NCI-H510A treated with DMSO at 0.1 percent for 48 hours (cell line): ENCODE measurements at places on chromosomes 5 and 9.

GRCh38 chr9:3732077-3733038 is 206.6 kb upstream of the RFX3 start:
- DNase-seq = peak; percentile 57

- no peak for DNase-seq
Measured at GRCh38 chr9:37954581-37954981, 50.7 kb upstream of the SLC25A51 start.

- peak; percentile 58 for DNase-seq
Measured at GRCh38 chr9:122099271-122099869, 6.3 kb upstream of the TTLL11 start.

GRCh38 chr5:80191991-80192398 is 63.9 kb downstream of the SERINC5 start:
- no peak for DNase-seq

DNA sequence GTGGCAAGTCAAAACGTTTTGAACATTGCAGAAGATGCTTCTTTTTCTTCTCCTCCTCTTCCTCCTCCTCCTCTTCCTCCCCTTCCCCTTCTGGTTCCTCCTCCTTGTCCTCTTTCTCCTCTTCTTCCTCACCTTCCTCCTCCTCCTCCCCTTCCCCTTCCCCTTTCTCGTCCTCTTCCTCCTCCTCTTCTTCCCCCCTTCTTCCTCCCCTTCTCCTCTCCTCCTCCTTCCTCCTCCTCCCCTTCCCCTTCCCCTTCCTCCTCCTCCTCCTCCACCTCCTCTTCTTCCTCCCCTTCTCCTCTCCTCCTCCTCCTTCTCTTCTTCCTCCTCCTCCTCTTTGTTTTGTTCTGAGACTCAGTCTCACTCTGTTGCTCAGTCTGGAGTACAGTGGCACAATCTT is 167.0 kb upstream of the SV2C start:
- DNase-seq = no peak

DNA sequence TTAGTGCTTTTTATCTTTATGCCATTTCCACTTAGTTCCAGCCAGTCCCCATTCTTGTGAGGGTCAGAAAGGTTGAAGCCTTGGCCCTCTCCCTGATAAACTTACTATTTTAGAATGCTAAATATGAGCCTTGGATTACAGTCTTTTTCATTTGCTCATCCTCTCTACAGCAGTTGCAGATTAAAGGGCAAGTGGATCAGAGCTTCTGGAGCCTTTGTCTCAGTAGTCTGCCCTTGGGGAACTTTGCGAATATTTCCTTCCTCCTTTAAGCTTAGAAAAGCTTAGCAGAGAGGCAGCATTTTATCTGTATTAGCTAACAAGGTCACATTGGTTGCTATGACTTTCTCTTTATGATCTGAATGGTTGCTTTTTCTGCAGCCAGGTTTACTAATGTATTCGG is 11.5 kb downstream of the FSD1L start:
- no peak for DNase-seq

GRCh38 chr9:117462861-117463260 is 48.0 kb upstream of the ASTN2 start:
- no peak for DNase-seq

GRCh38 chr5:143426437-143426991 is 23.0 kb upstream of the NR3C1 start:
- no peak for DNase-seq

DNA sequence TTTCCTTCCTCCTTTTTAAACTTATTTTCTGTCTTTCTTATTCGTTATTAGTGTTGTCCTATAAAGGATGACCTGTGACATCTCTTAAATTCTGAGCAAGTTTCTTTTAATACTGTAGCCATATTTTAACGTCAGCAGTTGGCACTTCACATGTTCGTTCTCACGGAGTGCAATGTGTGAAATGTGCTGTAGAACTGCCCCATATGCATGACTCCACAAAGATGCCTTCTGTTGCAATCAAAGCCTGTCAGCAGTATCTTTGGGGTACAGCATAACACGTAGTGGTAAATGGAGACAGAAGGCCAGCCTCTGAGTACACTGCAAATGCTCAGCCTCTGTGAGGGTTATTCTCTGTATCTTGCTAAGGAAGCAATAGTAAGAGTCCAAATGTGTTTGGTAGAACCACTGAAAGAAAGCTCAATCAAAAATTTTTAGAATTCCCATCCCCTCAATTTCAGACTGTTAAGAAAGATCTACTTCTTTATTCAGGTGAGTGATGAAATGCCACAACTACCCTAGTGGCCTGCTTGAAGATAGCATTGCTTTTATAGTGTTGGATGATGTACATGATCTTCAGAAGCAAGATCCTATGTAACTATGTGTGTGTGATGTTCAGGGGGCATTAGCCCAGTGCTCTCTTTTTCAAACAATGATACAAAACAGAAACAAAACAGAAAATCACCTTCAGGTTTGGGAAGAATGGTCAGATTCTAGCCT is 277.7 kb downstream of the TMEM167A start:
- DNase-seq = no peak

- no peak for DNase-seq
Measured at GRCh38 chr5:138523406-138523805, 19.6 kb downstream of the ETF1 start.

- no peak for DNase-seq
Measured at GRCh38 chr9:78207901-78208300, 28.0 kb upstream of the CEP78 start.

GRCh38 chr5:157610990-157611389 is 35.4 kb upstream of the ADAM19 start:
- no peak for DNase-seq

GRCh38 chr5:57761513-57761912 is 278.9 kb upstream of the ACTBL2 start:
- no peak for DNase-seq

GRCh38 chr5:123438244-123438643 is 15.0 kb upstream of the CEP120 start:
- DNase-seq = no peak

GRCh38 chr5:179823937-179824744 is 3.4 kb downstream of the SQSTM1 start:
- DNase-seq = no peak

DNA sequence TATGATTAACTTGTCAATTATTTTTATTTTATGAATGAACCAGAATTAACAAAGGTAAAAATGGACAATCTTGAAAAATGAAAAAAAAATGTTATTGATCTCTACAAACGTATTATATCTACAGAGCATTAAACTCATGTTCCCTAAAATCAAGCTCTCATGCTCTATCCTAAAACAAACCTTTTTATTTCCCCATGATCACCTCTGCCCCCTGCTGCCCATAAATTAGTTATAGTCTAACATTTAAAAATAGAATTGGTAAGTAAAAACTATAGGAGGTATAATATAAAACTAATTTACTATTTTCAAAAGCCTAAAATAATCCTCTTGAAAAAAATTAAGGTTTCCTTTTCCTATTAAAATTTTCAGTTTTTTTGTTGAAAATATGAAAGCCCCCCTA is 168.0 kb upstream of the POU5F2 start:
- DNase-seq = no peak

DNA sequence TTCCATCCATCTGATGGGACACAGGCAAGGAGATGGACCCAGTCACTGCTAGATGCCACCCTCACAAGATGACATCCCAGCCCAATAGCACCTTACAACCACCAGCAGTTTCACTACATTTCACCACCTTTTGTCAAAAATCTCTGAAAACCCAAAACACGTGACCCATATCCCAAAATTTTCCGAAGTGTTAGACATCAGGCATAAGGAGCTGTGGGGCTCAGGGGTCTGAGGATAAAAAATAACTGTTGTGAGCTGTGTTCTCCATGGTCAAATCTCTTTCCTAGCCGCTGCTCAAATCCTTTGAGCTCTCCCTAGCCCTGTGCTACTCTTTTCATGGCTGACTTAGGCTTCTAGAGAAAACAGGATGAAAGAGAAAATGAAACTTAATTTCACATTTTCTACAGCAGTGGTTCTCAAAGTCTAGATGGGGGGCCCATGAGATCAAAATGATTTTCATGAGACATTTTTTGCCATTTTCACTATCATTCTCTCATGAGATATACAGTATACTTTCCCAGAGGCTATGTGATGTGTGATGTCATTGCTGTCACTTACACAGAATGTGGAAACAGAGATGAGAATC is 40.7 kb downstream of the TIMD4 start:
- DNase-seq = no peak

DNA sequence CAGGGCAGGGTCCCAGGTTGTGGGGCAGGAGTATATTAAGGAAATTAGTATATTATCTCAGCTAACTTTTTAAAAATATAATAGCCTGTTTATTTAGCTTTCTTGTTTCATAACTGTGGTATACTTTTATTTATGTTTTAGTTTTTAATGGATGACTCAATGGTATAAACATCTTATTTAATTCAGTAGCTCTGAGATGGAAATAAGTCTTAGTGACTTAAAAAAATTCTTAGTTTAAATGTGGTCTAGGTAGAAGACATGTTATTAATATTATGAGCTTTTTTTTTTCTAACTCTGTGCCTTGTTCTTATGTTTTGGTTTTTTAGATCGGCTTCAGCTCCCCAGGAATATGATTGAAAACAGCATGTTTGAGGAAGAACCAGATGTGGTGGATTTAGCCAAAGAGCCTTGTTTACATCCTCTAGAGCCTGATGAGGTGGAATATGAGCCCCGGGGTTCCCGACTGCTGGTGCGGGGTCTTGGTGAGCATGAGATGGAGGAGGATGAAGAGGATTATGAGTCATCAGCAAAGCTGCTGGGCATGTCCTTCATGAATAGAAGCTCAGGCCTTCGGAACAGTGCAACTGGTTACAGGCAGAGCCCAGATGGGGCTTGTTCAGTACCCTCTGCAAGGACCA is 43.1 kb downstream of the LNPEP start:
- DNase-seq = no peak

- no peak for DNase-seq
Measured at GRCh38 chr5:157292599-157292998, 26.7 kb downstream of the CYFIP2 start.

DNA sequence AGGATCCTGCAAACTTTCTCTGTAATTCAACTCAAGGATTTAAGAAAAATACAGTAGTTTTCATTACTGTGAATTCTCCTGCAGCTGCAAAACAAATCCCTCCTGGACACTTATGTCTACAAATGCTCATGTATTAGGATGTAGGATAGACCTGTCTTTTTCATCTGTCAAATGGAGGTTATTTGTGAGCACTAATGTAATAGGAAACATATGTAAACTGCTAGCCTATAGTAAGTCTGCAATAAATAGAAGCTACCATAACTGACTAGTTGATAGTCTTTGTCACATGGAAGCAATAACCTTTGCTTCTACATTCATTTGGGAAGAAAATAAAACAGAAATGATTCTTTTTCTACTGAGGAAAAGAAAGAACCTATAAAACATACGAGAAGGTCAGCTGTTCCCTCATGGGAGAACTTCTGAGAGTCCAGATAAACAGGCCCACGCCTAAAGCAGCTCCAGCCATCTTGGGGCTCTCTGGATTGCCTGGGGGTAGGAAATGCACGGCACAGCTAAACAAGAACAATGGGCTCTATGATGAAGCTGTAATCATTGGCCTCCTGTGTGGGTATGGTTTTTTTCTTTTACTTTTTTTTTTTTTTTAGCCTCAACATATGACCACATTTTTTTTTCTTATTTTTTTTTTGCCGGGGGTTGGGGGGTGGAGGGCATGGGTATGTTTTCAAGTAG is 6.2 kb downstream of the KCNV2 start:
- no peak for DNase-seq

DNA sequence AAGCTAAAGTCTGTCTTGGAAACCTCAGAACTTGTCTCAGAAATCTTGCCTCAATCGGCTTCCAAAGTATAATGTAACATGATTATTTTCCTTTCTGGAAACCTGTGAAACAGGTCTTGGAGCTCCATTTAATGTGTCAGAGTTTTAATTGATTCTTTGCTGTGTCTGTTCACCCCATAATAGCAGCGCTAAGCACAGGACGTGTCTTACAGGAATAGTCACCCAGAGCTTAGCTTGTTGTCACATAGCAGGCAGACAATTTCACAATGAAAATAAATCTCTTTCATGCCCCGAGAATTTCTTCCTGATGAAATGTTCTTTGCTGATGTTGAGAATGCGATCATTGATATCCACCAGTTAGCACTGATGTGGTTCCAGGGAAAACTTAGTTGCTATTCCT is 40.2 kb upstream of the PTPN3 start:
- no peak for DNase-seq

GRCh38 chr5:151018846-151019245 is 1.5 kb upstream of the GPX3 start:
- no peak for DNase-seq

DNA sequence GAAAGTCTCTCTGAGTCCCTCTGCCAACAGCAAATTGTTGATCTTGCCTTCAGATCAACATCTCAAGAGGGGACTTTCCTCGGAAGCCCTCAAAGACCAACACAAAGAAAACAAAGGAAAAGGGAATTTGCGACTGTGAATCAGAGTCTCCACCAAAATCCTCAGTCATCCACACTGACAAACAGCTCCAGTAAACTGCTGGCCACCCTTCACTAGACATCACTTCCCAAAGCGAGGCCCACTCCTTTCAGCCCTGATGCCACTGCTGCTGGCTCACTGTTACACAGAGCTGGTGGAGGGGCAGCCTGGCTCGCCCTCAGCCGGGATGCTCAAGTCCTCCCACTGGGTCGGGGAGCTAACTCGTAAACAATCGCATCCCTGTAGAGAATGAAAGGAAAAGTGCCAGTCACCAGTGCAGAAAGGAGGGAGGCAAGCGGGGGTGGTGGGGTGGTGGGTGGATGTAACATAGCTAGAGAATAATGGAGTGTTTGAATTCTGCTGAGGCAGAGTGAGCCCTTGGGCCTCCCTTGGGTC is 1.3 kb downstream of the FGF1 start:
- DNase-seq = no peak

DNA sequence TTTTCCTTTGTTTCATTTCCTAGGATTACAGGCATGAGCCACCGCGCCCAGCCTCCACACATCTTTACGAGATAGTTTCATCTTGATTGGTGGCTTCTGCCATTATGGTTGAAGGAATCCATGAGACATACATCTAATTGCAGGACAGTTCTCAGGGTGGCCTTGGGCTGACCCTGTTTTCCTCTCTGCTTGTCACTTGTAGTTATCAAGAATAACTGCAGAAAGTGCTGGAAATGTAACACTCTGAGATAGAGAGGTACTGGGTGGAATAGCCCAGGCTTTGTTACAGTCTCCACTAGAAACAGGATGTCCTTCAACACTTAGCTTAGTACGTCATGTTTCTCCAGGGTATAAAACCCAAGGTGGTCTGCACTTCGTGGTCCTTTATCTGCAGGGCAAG is 10.7 kb downstream of the UGT3A2 start:
- no peak for DNase-seq

- DNase-seq = no peak
Measured at GRCh38 chr5:51902512-51902911, 519.3 kb downstream of the ISL1 start.

GRCh38 chr5:533243-533954 is 9.2 kb upstream of the SLC9A3 start:
- DNase-seq = no peak

DNA sequence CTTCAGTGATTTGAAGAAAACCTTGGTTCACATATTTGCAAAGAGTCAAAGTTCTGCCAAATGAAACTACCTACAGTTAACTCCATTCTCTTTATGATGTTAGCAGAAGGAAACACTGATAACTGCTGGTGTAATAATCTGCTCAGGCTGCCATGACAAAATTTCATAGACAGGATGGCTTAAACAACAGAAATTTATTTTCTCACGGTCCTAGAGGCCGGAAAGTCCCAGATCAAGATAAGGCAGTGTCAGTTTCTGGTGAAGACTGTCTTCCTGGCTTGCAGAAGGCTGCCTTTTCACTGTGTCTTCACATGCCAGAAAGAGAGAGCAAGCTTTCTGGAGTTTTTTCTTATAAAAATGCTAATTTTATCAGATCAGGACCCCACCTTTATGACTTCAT is 102.4 kb upstream of the PARP8 start:
- DNase-seq = no peak
